Astrocyte of the hippocampus (primary cell): ENCODE measurements at places on chromosomes 3 and 15.
A peak's percentile ranks its signal among the peaks of the same experiment; 100 is the strongest.

- no peak for DNase-seq
Measured at GRCh38 chr15:77854980-77855379, 222.3 kb upstream of the LINGO1 start.

- no peak for DNase-seq
Measured at GRCh38 chr3:38164643-38164951, 740 bp upstream of the OXSR1 start.

- DNase-seq: peak; percentile 35
Measured at GRCh38 chr15:73838831-73839426, 34.4 kb upstream of the TBC1D21 start.

GRCh38 chr15:78638658-78639314 is 2.2 kb downstream of the CHRNB4 start:
- DNase-seq: peak; percentile 73

DNA sequence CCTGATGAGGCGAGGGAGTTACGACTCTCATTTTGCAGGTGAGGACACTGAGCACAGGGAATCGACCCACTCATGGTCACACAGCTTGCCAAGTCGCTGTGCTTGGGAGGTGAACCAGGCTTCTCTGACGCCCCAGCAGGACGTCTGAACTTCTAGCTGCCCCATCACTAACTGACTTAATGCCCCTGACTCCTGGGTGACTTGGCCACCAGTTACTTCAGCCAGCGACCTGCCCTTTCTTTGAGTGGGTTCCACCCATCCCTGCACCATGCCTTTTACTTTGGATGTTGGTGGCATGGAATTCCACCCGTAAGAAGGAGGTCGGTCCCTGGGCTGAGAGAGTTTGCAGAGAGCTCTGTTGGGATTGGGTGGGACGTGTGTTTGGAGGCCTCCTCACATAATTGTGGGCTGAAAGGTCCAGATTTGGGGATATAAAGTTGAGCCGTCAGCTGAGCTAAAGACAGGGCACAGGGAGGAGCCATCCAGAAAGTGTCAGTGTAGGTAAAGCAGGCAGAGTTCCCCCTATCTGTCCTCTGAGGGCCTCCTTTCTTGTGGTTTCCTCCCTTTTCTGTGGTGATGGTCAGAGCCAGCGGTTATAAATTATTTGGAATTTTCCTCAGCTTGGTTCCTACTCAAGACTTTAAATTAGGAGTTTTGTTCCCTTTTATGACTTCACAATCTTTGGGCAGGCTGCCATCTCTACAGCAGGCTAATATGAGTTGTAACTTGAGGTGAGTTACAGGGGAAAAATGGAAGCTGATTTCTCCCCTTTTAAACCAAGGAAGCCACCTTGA is 55.0 kb downstream of the FLNB start:
- peak; percentile 93 for DNase-seq

DNA sequence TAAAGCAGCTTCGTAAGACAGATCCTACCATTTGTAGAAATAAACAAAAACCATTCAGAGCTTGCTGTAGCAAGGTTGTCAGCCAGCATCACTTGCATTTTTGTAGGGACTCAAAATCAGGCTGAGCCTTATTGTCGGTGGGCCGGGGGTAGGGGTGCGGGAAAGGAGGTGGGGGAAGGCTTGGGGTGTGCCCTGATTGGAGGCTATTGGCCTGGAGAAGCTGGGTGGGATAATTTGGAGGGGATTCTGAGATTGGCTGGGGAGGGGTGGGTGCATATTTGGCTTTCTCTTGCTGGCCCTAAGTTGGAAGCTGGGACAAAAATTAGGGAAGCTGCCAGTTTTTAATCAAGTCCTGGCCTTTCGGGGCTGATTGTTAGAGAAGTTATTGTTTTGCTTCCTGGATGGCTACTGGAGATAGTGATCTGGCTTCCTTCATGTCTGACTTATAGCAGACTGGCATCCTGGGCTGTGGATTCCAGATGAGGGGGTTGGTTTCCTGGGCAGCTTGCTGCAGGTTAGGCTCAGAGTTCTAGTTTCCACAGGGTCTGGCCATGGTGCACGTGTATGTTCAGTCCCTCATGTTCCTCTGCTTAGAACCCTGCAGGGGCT is 22.8 kb downstream of the STOML1 start:
- no peak for DNase-seq

GRCh38 chr15:40960925-40961324 is 7.7 kb downstream of the CHAC1 start:
- DNase-seq: no peak

DNA sequence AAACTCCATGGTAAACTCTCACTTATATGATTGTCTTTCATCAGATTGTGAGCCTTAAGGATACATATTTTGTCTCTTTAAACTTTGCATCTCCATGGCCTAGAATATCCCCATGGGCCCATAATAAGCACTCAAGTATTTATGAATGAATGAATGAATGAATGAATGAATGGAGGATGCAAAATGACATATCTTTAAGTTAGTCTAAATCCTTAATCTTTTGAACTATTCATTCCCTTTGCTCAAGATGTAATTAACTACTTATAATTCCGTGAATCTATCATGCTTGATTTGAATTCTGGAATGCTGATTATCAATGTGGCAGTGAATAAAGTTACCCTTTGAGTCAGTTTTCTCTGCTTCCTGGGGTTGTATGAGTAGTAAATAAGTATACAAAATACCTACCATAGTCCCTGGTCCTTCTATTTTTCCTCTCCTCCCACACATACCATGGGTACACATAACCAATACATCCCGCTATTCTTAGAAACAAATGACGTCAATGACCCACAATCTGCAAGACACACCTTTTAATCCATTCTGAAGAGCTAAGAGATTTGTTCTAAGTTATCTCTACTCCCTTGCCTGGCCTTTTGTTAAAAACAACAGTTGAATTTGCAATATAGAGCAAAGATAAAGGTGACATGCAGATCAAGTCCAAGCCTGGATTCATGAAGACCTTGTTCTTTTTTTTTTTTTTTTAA is 94.5 kb downstream of the FBN1 start:
- DNase-seq: peak; percentile 41

GRCh38 chr3:102885289-102885688 is 450.5 kb downstream of the ZPLD1 start:
- no peak for DNase-seq

DNA sequence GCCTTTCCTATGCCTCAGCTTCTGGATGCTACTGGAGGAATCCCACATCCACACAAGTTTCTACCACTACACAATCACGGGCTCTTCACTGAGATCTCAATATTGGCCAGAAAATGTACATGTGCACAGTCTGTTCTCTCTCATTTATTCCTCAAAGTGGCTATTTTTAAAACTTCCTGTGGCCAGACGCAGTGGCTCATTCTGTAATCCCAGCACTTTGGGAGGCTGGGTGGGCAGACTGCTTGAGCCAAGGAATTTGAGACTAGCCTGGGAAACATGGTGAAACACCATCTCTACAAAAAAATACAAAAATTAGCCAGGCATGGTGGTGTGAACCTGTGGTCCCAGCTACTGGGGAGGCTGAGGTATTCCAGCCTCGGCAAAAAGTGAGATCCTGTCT is 91.4 kb upstream of the PRTG start:
- DNase-seq: peak; percentile 29

DNA sequence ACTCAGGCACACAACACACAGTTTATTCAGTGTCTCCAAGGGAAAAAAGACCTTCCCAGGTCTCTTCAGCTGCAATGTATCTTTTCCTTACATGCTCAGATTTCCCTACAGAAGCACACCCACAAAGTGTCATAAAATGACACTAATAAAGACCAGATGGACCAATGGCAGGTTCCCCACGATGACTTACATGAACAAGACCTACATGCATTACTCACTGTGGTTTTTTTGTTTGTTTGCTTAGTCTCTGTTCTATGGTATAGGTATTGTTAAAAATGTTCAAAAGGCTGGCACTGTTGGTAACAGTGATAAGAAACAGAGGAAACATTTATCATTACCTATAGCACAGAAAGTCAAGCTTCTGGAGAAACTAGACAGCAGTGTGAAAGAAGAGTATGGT is 318.2 kb upstream of the TMCO5A start:
- no peak for DNase-seq

- no peak for DNase-seq
Measured at GRCh38 chr3:151062611-151063010, 22.9 kb upstream of the MED12L start.

DNA sequence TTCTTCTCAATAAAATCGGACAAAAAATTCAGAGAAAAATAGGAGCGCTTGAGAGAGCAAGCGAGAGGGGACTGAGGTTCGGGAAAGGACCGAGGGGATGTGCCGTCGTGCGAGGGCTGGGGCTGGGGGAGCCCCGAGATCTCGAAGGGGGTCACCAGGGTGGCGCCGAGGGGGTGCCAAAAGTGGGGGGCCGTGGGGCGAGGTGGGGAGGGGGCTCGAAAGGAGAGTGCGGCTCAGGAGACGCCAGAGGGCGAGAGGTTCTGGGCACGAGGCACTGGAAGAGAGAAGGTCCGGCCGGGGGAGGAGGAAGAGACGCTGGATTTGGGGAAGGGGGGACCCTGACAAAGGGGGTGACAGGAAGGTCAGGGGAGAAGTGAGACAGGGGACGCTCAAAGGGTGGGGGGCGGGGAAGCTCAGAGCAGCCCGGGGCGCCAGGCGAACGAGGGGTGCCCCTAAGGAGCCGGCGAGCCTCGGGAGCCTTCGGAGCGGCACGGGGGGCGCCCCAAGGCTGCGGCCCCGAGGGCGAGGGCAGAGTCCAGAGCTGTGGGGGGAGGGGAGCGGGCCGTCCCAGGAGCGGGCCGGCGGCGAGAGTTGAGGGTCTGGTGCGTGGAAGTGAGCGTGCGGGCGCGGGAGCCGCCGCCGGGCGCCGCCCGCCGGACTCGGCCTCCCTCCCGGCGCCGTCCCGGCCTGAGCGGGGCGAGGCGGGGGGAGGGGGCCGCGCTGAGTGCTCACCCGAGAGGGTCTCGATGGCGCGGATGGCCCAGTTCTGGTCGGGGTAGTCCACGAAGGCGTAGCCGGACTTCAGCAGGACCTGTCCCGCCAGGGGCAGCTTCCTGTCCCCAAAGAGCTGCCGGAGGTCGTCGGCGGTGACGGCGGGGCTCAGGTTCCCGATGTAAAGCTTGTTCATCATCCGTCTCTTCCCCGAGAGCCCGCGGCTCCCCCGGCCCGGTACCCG is 514 bp downstream of the IGF2BP2 start:
- DNase-seq: peak; percentile 69

- no peak for DNase-seq
Measured at GRCh38 chr3:59043391-59043790, 6.4 kb downstream of the CFAP20DC start.

GRCh38 chr3:183553334-183554026 is 2.0 kb downstream of the KLHL6 start:
- DNase-seq: no peak
